NCI-H526 treated with DMSO at 0.1 percent for 48 hours (cell line): ENCODE measurements at places on chromosomes 16 and 17.

DNA sequence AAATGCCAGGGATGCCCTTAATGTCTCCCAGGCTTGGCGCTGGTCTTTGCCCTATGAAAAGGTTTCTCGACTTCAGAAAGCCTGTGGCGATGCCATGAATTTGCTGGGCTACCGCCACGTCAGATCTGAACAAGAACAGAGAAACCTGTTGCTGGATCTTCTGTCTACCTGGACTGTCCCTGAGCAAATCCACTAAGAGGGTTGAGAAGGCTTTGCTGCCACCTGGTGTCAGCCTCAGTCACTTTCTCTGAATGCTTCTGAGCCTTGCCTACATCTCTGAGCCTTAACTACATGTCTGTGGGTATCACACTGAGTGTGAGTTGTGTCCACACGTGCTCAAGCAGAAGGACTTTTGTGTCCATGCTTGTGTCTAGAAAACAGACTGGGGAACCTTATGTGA lies 11.4 kb downstream of the CHST4 start:
- peak; percentile 18 for DNase-seq

GRCh38 chr17:37710344-37710886 lies 34.4 kb downstream of the HNF1B start:
- DNase-seq = peak; percentile 87

DNA sequence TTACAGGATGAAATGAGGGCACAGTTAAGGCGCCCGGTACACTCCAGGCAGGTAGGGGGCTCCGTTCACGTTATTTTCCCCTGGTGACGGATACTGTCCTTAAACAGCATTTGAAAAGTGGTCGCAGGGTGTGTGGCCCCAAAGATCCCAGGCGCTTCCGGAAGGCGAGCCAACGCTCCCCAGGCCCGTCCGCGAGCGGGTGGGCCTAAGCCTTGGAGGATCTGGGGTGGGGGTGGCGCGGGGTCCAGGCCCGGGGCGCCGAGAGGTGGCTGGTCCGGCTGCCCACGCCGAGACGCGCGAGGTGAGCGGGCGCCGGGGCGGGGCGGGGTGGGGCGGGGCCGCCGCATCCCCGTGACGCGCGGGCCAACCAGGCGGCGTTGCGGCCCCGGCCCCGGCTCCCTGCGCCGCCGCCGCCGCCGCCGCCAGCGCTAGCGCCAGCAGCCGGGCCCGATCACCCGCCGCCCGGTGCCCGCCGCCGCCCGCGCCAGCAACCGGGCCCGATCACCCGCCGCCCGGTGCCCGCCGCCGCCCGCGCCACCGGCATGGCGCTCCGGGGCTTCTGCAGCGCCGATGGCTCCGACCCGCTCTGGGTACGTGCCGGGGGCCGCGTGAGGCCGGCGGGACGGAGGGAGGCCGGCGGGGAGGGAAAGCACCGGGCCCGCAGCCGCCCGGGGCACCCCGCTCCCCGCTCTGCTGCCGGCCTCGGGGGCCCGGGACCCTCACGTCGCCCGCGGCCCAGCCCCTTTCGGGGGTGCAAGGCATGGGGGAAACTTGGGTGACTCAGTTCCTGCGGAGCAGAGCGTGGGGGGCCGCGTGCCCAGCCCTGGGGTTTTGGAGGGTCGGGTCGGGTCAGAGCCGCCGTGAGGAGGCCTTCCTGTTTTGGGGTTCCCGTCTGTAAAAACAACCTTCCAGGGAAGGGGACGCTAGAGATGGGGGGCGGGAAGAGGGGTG lies at the start of gene ABCC1:
ABCC1 (plus strand) TSS at position 407 of the 951 bp plus-strand sequence; CDS start at position 543, 136 bp downstream.
- no peak for DNase-seq

GRCh38 chr16:69367980-69368379 lies 16.4 kb upstream of the TMED6 start:
- DNase-seq = no peak

DNA sequence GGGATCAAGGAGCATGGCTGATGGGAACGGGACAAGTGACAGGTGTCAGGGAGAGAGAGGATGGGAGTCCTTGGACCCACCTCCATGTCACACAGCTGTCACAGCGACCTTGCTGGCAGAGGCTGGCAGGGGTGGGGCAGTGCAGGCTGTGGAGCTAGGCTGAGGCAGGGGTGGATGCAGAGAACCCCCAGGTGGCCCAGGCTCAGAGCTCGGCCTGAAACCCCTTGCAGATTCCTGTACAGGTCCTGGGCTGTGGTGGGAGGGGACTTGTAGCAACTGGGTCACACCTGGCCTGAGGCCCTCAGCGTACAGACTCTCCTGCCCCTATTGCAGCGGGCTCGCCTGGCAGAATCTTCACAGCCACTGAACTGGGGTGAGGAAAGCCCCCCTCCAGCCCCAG lies 174.1 kb downstream of the NTN1 start:
- DNase-seq = no peak

DNA sequence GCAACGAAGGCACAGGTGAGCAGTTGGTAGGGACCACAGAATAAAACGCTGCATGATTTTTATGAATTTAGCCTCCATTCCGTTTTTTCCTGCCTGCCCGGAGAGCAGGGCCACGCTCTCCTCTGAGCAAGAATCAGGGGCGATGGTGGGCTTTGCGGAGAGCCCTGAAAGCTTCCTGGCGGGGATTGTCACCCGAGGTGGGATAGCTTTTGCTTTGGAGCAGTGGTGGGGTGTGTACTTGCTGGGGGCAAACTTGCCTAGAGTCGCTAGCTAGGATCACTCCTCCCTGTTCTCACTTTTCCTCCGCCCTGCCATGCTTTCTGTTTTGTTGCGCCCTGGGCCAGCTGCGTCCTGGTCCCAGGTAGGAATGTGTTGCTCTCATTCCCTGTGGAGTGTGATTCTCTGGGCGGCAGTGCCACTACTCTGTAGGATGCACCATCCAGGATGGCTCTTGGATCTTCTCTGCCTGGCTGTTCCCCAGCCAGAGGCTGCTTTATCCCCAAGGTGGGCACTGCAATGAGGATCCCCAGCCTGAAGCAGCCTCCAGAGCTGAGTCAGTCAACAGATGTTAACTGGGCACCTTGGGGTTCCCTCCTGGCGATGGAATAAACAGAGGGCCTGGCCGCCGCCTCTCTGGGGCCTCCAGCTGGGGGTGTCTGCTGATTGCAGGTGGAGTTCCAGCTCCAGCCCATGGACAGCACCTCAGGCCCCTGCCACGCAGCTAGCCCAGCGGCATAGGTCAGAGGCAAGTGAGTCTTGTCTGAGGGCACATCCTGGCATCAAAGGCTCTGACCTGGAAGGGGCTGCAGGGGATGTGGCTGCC lies 360.9 kb upstream of the TNRC6C start:
- no peak for DNase-seq

DNA sequence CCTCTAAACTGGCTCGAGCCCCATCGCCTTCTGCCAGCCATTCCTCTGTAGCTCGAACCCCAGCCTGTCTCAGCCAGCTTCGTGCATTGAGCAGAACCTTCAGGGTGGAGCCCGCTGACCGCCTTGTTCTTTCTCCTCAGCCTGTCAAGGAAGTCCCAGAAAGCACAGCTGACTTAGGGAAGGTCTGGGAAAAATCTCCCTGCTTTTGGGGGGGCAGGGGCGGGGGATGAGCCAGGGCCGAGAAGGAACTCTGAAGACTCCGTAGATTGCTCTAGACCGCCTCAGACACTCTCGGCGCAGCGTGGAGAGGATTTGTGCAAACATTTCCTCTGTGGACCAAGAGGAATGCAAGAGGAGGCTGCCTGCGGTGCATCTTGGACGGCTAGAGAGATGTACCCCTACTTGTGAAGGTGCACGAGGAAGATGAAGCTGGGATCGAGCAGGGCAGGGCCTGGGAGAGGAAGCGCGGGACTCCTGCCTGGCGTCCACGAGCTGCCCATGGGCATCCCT lies at the start of gene GLP2R:
GLP2R (plus strand) TSS at position 284 of the 510 bp plus-strand sequence; CDS start at position 424, 140 bp downstream.
- no peak for DNase-seq

GRCh38 chr17:76121932-76122430 lies 18.4 kb upstream of the EXOC7 start:
- DNase-seq = no peak

- no peak for DNase-seq
Observed at GRCh38 chr17:36142235-36142634, 34.2 kb downstream of the TBC1D3B start.

DNA sequence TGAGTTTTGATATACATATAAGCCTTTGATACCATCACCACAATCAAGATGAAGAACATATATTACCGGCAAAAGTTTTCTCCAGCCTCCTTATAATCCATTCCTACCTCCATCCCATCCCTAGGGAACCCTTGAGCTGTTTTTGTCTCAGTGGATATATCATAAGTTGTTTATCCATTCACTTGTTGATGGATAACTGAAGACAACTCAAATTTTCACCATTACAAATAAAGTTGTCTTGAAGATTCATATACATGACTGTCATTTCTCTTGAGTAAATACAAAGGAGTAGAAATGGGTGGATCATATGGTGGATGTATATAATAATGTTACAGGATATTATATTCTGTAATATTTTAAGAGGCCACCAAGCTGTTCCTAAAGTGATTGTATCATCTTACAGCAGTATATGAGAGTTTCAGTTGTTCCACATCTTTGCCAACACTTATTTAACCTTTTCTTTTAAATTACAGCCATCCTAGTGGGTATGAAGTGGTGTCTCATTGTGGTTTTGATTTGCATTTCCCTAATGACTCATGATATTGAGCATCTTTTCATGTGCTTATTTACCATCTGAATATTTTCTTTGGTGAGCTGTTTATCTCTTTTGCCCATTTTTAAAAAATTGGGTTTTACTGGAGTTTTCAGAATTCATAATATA lies 17.4 kb downstream of the NF1 start:
- DNase-seq = no peak

- no peak for DNase-seq
Observed at GRCh38 chr16:261031-261691, 14.6 kb downstream of the RGS11 start.

DNA sequence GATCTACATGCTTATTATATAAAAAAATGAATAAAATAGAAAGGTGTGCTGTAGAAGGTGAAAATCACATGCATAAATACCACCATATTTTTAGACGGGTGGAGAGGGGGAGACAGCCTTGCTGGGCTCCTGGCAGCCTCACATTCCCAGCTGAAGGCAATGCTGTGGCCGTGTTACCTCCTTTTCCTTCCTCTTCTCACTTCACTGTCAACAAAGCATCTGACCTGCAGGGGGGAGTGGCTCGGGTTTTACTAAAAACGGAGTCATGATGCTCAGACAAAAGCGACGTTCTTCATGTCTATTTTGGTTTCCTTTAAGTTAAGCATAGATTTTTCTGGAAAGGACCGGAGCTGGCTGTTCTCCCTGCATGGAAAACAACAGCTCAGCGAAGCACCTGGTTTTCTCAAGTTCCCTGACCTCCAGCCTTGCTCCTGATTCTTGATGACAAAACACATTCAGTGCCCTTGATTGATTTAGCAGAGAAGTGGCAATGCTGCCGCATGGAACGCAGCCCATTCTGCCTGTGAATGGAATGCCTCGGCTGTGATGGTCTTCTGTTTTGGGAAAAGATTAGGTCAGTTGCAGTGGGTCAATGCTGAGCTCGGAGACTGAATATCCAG lies 5.5 kb upstream of the RPTOR start:
- DNase-seq = no peak

GRCh38 chr16:54102888-54103866 lies 183.4 kb downstream of the IRX3 start:
- DNase-seq = no peak
